ENCODE measurements at places on chromosomes 2 and 18.

GRCh38 chr18:35581898-35582641 lies 530 bp downstream of the GALNT1 start:
- peak; percentile 16 for DNase-seq

GRCh38 chr18:41719808-41720207 lies 235.2 kb upstream of the PIK3C3 start:
- DNase-seq, result no peak

- no peak for DNase-seq
These were observed 8.4 kb upstream of the INO80C start for GRCh38 chr18:35506024-35506712.

GRCh38 chr2:101794141-101794540 lies 96.6 kb downstream of the MAP4K4 start:
- no peak for DNase-seq

DNA sequence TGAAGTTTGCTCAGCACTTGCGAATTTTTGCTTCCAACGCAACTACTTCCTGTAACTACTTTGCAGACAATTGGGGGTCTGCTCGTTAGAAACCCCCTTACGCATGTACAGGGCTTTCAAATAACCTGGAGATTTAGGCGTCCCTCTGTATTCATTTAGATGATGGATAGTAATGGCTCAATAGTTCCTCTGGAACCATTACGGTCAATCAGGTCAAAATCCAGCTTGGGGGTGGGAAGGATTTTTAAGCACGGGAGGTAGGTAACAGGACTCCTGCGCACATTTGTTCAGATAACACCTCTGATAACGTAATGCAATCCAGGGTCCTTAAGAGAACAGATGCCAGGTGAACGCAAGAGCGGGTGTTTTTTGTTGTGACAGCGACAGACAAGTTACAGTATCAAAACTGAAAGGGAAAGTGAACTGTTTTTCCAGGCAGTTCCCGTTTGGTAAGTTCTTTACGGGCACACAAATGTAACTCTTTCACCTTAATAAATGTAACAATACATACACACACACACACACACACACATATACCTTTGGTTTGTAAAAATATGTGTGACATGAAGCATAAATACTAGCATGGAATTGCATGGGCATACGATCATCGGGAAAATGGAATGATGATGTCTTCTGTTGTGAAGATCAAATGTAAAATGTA lies 3.8 kb upstream of the OSR1 start:
- DNase-seq, result no peak

DNA sequence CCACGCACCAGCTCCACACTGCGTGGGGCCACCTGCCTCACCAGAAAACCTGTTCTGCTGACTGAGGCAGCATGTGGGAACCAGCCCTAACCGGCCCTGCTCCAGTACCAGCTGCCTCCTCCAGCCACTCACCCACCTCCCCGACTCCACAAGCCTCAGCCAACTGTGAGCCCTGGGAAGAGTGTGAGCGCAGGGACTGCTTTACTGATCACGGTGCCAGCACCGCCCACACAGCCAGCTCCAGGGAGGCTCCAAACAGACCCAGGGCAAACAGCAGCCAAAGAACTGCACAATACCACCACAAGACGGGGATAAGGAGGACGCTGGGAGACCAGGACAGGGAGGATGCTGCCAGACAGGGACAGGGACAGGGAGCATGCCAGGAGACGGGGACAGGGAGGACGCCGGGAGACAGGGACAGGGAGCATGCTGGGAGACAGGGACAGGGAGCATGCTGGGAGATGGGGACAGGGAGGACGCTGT lies 28.4 kb downstream of the EIPR1 start:
- no peak for DNase-seq

DNA sequence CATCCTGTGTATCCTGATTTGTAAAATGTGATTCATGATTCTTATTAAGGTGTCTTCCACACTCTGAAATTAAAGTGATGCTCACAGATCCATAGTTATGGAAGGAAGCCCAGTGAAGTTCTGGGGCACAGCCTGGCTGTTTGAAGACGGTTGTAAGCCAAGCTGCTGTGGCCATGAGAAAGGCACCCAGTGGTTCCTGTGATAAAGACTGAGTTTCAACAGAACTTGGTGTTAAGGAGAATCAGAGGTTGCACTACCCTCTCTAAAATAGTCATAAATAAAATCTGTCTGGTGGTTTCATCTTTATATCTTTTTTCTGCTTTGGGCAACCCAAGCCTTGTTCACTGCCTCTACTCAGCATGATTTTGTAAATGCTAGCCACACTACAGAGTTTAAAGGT lies 32.2 kb upstream of the SPOPL start:
- DNase-seq, result no peak

DNA sequence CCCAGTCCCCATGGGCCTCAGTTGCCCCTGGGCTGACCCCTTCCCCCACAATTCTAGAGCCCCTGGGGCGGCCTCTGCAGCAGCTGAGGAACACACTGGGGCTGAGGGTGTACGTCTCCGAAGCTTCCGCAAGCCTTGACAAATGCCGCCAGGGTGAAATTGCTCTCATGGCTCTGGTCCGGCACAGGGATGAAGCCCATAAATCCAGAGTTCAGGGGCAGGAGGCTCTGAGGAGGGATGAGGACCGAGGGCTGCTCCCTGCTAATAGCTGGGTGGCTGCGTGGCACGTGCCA lies 27.1 kb upstream of the OTOS start:
- no peak for DNase-seq

GRCh38 chr18:48829443-48830149 lies 121.2 kb downstream of the SMAD7 start:
- DNase-seq, result no peak

- no peak for DNase-seq
These were observed 329.9 kb downstream of the DLGAP1 start for GRCh38 chr18:4125224-4125623.

DNA sequence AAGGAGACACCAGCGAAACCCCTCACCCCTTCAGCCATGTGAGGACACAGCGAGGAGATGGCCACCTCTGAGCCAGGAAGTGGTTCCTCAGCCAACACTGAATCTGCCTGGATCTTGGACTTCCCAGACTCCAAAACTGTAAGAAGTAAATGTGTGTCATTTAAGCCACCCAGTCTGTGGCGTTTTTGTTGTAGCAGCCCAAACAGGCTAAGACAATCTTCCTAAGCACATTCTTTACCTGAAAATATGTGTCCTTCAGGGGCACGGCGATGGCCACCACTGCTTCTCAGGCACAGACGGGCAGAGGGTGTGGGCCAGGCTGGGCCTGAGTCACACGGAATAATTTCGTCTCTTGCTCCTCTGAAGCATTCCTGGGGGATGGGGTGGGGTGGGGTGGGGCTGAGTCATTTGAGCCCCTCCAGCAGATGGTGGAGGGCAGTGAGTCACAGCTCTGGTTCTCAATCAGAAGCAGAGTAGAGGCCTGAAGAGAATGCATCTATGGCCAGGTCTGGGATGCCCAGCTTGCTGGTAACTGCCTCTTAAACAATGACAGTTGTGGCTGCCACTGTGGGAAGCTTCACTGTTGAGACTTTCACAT lies 142.4 kb downstream of the CAPN13 start:
- no peak for DNase-seq

DNA sequence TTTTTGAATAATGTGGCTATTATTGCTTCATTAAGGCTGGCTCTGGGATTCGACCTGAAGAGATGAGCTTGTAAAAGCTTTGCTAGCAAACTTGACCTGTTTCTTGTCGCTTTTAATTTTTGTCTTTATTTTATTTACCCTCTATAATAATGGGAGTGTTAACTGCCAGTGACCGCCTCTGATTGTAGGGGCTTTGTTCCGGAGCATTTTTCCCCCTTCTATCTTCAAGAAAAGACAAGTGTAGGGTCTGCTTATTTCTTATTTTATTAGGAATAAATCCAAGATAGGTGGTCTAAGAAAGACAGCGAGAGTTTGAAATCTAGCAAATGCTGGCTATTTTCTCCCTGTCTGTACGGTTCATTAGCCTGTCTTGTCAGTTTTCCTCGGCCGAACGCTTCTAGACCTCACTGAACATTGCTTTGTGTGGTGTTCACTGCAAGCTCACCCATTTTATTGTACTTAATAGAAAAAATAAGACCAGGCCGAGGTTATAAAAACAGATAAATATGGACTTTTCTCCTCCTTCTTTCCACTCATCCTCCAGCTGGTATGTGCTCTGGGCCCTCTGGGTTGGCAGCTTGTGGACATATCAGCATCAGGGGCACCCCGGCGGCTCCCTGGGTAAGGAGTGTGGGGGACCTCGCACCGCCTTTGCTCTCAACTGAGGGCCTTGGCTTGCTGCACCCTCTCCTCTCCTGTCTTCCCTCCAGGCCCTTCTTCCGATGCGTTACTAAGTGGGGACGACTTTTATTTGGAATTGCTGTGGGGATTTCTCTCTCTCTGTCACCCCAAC lies 8.5 kb downstream of the MEIS1 start:
- DNase-seq, result no peak

- no peak for DNase-seq
These were observed 19.3 kb downstream of the HNMT start for GRCh38 chr2:137983581-137983980.

All from activated naive CD4-positive, alpha-beta T cell treated with Interleukin-2 at 50 U/mL for 16 hours (primary cell).